ENCODE measurements at places on chromosomes 3 and 15.

- DNase-seq = peak; percentile 85
These were observed 8.5 kb upstream of the CCDC80 start for GRCh38 chr3:112649478-112649735.

- no peak for DNase-seq
These were observed 26.1 kb downstream of the SEC61A1 start for GRCh38 chr3:128078322-128078721.

- no peak for DNase-seq
These were observed 629 bp downstream of the RPL24 start for GRCh38 chr3:101685870-101686307.

GRCh38 chr3:38479431-38480092 lies 16.6 kb upstream of the EXOG start:
- no peak for DNase-seq

- no peak for DNase-seq
These were observed 976 bp upstream of the ARGFX start for GRCh38 chr3:121566773-121567172.

DNA sequence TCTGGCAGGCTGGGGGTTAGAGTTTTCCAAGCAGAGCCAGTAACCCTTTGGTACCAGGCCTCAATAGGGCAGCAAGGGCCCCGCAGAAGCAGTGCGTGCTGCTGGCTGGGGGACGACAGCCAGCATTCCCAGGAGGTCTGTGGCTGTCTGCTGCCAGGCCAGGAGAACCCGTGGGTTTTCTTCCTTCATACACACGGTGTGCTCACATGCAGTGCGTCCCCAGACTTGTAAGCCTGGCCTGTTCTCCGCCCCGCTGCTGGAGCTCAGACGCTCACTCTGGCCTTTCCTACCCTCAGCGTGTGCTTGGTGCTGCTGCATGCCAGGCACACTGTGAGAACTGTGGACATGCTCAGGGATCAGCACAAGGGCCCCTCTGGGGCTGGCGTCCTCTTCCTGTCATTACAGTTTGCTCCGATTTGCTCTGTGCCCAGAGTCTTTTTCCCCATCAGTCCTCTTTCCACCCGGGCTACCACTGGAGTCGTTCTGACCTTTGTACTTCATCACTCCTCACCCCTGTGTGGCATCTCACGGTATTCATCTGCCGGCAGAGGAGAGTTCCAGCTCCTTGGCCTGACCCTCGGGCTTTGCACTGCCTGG lies 149.5 kb downstream of the DNAJB8 start:
- no peak for DNase-seq

- DNase-seq = no peak
These were observed 181.2 kb upstream of the RARB start for GRCh38 chr3:25246913-25247312.

- DNase-seq = no peak
These were observed 267.7 kb downstream of the PTPRG start for GRCh38 chr3:61828880-61829721.

- DNase-seq = peak; percentile 91
These were observed 2.3 kb downstream of the SH3BP5 start for GRCh38 chr3:15330031-15330596.

DNA sequence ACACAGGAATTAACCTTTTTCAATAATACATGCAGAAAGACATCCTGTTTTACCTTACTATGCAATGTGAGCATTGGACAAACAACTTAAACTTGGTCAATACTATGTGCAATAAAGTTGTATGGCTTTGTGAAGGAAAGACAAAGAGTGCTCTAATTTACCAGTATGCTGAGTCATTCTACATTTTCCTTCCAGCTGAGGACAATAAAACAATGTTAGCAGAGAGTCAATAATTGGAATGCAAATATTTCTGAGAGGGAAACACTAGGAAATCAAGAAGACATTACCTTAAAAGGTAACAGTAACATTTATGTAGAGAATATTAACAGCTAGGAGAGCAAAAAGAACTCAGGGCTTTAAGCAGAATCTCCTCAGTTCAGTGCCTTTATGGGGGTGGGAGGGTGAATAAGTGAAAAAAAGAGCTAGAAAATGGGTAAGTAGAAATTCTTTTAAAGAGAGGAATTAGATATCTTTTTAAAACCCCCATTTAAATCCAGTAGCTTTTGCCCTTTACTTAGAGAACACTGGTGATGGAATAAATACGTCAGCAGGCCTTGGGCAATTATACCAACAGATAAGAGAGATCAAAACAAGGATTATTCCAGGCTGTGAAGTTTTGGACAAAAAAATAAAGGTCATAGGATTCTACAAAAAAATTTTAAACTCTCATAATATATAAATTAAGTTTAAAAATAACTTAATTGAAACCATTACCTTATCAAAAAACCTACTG lies 11.6 kb upstream of the HGD start:
- peak; percentile 69 for DNase-seq

- DNase-seq = no peak
These were observed 7.6 kb downstream of the OXNAD1 start for GRCh38 chr3:16272588-16272987.

All from fibroblast of skin of left quadriceps (primary cell).